Placental pericyte (primary cell): ENCODE measurements at places on chromosomes 5 and 9. TPM values are rescaled to one million over a fixed set of nuclear protein-coding genes. Genes with fewer than 3 reads are reported as not detected.

FSD1L gene
- total RNA-seq = 4.8 and 9.7 TPM in 2 replicates

CMBL gene
- 3.6 and 5.7 TPM in 2 replicates for total RNA-seq

MUSK gene
- total RNA-seq = 0.14 and 0.44 TPM in 2 replicates

BNC2 gene
- 31.5 and 35.2 TPM in 2 replicates for total RNA-seq

FGF10 gene
- not detected in 2 replicates for total RNA-seq

IFNA21 gene
- not detected in 2 replicates for total RNA-seq

TXNDC8 gene
- not detected in 2 replicates for total RNA-seq

CD72 gene
- 0.43 and 0.66 TPM in 2 replicates for total RNA-seq

GALNT12 gene
- 2.9 and 23.6 TPM in 2 replicates for total RNA-seq
